Tibial nerve (tissue), 4 donors: ENCODE measurements at places on chromosomes 2 and 18. TPM values are rescaled to one million over a fixed set of nuclear protein-coding genes. Genes with fewer than 3 reads are reported as not detected.

DNA sequence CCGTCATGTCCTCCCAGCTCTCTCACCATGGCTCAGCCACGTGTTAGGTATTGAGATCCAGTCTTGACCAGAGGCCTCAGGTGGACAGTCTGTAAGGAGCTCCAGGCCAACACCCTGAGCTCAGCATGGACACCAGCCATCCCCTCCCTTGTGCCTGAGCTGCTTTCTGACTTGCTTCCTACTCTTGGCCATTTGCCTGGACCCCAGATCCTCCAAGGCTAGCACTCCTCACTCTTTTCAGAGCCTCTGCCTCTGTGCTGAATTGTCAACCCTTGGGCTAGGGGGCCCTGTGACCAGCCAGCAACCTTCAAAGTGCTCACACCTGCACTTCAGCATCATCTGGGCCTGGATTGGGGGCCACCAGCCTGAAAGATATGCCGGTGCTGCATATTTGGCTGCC lies 46.6 kb downstream of the PAX8 start:
- DNase-seq = no peak

GRCh38 chr2:147463881-147464520 lies 380.8 kb upstream of the ACVR2A start:
- DNase-seq = no peak

DNA sequence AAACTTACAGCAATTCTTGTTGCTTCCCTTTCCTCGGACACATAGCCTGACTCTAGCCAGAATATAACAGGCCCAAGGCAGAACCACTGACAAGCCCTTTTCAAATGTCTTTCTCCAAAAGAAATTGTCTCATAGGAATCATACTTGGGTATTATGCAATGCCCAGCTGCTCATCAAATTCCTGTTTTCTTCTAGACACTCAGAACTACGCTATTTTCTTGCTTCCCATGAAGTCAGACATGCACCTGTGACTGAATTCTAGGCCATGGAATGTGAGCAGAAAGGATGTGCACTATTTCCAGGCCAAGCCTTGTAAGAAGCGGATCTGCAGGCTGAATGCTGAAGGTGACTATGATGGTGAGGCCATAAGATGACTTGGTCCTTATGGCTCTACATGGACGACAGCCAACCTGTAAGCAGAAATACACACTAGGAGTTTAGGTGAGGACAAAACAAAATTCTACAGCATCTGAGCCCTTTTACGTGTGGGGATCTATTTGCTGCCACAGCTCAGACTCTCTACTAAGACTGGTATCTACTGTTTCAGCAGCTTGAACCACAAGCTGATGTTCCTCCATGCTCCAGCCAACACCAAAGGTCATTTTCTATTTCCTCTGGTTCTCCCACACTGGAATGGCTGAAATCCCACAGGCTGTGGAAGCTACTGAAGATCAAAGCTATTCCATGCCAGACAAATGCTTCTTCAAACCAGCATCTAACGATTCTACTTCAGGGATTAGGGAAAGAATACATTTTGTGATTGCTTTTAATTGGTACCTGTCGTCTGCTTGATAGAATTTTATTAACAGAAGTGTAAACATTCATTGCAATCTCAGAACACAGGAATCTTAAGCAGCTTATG lies 378.7 kb downstream of the RBM43 start:
- DNase-seq = no peak

GRCh38 chr18:41899535-41899934 lies 55.5 kb upstream of the PIK3C3 start:
- DNase-seq = no peak

GRCh38 chr2:85453571-85453970 lies 35.1 kb downstream of the SH2D6 start:
- no peak for DNase-seq

LYPD6 gene
- total RNA-seq = 9.4 TPM
